ENCODE measurements at places on chromosomes 12 and 14.

- no peak for DNase-seq
These were observed 1.4 kb downstream of the MEG3 start for GRCh38 chr14:100827101-100828021.

GRCh38 chr12:57518920-57519795, 1.2 kb downstream of the DDIT3 start:
- DNase-seq: no peak

DNA sequence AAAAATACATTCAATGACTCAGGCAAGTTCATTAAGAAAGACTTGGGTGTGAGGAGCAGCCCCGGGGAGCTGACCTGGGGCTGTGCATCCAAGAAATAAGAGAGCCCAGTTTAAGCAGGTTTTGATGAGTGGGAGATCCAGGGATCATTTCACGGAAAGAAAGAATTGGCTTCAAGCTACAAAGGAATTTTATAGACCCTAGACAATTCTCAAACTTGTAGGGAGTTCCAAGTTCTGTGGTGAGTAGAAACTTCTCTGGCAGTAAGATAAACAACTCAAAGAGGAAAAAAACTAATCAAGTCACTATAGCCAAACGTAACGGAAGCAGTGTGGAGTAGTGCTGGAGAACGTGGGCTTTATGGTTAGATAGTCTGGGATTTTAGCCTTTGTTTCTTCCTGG, 175.7 kb upstream of the DDHD1 start:
- no peak for DNase-seq

DNA sequence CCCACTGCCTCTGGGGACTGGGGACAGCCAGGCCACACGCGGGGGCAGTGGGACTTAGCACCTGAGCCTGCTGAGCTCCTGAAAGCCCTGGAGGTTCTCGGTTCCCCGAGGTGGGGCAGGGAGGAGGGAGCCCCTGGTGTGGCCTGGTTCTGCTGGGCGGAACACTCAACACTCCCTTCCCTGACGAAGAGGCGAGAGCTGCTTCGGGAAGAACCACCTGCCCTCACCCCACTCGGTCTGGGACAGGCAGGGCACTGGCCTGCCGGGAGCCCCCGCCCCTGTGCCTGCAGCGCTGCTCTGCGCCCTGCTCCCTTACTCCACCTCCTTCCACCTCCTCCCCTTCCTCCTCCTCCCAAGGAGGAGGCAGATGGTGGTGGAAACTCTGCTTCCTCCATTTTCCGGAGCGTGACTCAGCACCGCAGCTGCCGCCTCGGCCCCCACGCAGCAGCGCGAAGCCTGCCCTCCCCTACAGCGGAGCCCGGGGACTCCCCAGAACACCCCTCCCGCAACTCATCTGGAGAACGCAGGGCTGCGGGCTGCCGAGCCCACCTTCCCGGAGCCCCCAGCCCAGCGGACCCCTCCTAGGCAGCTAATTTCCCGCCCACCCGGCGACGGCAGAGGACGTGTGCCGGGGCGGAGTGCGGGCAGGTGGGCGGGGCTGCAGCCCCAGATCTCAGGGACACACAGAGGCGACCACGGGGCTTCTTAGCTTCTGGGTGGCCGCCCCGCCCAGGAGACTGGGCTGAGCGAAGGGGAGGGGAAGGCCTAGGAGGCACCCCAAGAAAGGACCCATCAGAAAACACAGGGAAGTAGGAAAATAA, 11.7 kb upstream of the INF2 start:
- peak; percentile 57 for DNase-seq

- DNase-seq: peak; percentile 31
These were observed at the start of gene C1R for GRCh38 chr12:7092229-7092985. Gene C1R (minus strand): TSS chr12:7092445. CDS start chr12:7092388, 57 bp downstream.

GRCh38 chr12:120041386-120042231, 52.6 kb downstream of the BICDL1 start:
- DNase-seq: no peak

GRCh38 chr14:70350078-70350477, 9.4 kb downstream of the COX16 start:
- no peak for DNase-seq

- no peak for DNase-seq
These were observed 338.9 kb downstream of the C12orf50 start for GRCh38 chr12:87690236-87690810.

DNA sequence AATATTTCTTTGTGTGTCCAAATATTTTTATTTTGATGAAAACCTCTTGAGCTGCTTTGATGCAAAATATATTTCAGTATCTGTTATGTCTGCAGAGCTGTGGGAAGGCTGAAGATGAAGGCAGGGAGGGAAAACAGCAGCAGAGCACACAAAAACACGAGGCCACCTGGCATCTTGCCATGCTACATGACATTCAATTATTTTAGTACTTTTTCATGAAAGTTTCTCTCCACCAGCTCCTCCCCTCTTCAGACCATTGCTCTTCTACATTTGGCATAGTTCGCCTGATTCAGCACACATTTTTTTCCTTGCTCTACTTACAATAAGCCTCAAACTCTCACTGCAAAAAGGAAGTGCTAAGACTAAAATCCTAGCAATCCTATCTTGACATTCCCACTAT, 4.6 kb upstream of the ALX1 start:
- no peak for DNase-seq

DNA sequence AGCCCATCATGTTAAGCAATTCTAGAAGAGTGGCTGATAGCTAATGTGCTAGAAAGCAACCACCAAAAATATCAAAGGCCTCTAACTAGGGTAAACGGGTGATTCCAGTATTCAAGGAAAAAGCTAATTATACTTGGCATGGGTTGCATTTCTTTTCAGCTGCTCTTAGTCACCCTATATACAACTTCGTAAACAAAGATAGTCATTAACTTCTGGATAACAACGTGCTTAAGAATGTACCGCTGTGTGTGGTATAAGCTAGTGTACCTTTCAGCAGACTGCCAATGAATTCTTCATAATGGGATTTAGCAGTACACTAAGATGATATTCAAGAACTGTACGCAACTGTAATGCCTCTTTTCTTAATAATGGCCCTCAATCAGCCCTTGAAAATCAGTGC, 42.2 kb upstream of the SLC6A13 start:
- DNase-seq: no peak

GRCh38 chr12:130929363-130929762, 24.3 kb upstream of the ADGRD1 start:
- DNase-seq: no peak

DNA sequence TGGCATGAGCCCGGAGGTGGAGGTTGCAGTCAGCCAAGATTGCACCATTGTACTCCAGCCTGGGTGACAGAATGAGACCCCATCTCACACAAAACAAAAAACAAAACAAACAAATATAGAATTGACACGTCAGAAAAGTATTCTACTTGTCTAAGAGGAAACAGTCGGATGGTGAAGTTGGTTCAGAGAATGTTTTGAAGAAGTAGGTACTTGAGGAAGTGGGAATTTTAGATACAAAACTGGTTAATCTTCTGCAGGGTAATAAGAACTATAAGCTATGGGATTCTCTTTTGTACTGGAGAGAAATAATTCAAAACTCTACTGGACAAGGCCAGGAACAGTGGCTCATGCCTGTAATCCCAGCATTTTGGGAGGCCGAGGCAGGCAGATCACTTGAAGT, 14.6 kb upstream of the TCTN1 start:
- no peak for DNase-seq

DNA sequence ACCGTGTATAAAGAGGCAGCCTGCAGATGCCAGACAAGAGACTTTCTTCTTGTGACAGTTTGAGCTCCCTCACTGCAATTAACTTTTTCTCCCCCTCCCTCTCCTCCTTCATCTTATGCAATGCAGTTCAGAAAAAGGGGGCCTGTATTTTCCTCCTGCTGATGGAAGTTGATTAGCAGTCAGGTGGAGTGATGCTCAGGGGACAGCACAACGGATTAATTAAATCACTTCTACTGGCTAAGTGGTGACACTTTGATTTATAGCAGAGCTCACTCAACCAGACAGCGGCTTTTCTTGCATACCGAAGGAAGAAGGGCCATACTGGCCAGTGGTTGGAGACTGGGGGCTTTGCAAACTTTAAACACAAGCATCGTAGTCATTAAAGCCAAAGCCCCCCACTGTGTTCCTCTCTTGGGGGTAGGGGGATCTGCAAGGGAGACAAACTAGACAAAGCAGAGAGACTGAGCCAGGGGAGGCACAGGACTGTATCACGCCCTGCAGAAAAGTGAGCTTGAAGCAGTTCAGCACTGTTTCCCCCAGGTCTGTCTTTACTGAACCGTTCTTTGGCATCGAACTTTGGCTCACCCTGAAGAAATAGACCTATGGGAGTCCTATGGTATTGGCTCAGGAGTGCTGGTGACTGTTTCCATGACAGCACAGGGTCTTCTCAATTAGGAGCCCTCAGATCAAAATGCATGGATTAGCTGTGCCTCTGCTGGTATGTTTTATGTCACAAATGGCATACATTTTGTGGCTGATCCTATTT, 47.7 kb downstream of the SPRING1 start:
- DNase-seq: no peak

DNA sequence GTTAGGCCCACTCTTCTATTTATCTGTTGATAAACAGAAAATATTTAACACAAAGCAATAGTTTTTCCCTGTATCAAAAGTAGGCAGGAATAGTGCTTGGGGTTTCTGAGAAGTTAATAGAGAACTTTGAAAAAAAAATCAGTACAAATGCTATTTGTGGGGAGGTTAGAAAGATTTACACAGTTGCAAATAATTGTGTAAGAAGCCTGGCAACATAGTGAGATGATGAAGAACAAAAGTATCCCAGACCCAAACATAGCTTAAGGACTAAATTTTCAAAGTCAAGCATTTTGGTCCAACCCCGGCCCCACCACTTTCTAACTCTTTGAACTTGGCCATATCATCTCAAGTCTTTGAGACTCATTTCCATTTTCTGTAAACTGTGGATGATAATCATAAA, 687.5 kb upstream of the TMEM132C start:
- DNase-seq: no peak

DNA sequence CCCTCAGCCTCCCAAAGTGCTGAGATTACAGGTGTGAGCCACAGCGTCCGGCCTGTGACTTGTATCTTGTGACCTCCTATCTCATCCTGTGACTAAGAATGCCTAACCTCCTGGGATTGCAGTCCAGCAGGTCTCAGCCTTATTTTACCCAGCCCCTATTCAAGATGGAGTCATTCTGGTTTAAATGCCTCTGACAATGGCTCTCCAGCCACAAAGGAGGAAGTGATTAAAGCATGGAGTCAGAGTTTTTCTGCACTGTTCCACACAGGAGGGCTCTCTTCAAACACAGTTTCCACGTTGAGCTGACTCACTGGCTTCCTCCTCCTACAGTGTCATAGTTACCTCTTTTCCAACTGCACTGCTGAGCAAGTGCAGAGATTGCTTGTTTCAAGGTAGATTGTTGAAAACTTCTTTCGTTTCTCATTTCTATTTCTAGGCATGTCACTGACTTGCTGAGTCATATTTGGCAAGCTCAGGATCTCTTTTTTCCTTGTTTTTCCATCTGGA, 383.8 kb downstream of the PCNX1 start:
- DNase-seq: no peak

GRCh38 chr12:53195516-53196420, 11.3 kb downstream of the ITGB7 start:
- DNase-seq: no peak

GRCh38 chr14:94088516-94088915, 7.4 kb downstream of the IFI27L1 start:
- DNase-seq: no peak

- no peak for DNase-seq
These were observed 57.8 kb downstream of the CCDC92 start for GRCh38 chr12:123914726-123915333.

DNA sequence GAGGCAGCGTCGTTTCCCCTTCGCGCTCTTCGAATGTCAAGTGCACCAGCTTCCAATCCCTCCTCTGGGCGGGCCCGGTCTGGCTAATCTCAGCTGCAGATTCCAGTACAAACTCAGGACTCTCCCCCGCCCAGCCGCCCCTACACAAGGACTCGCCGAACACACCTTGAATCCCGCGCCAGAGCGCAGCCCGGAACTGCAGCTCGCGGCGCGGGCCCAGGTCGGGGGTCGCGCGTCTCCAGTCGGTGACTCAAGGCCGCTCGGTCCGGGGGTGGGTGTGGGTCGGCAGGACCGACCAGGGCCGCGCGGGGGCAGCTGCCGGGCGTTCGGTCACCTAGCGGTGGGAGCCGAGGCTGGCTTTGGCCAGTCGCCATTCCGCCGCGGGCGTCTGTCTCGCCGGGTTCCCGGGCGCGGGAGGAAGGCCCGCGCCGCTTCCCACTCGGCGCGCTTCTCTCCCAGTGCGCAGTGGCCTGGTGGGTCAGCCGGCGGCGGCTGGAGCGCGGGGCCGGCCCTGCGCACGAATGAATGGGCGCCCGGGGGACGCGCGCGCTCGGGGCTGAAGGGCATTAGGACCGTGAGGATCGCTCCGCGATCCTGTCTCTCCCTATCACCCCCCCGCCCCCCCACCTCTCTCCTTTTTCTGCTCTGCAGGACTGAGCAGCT, at the start of gene GALNT16:
Gene GALNT16, plus strand, starts transcription at position 632 of the 663 bp plus-strand sequence. CDS start 133 bp downstream, outside the sequence.
- DNase-seq: no peak

DNA sequence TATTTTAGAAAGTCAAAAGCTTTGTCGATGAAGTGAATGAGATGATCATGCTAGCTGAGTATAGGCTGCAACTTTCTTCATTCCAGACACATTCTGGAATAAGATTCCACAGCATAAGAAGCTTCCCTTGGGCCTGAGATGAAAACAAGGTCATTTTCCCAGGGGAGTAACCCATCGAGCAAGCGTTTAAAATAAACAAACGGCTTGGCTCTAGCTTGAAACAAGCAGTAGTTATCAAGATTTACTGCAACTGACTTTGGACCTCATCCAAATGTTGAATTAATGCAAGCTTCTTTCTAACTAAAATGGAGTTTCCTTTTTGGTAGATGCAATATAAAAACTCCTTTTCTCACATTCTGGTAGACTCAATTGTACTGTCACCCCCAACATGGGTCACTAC, 23.0 kb downstream of the KCNJ8 start:
- DNase-seq: no peak

DNA sequence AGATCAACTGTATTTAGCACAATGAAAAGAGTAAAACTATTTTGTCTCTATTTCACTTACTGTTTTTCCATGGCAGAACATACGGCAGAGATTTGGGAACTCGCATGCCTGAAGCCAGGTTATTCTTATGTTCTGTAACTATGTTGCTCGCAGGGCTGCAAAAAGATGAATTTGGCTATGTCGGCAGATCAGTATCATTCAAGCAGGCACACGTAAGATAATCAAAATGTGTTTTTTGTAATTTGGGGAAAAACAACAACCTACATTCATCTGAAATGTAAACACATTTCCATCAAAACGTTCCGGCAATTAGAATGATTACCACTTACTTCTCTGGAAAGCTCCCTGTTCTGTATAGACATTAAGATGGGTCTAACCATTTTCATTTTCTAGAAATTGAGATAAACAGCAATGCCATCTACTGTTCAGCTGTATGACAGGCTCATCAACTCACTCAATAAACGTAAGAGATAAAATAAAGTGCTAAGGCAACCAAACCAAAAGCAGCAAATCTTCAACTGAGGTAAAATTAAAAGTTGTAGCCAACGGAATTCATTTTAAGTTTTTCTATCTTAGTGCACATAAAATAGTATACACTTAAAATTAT, 13.0 kb downstream of the GTSF1 start:
- DNase-seq: no peak

- no peak for DNase-seq
These were observed 199.6 kb upstream of the CNOT2 start for GRCh38 chr12:70043490-70044138.

- DNase-seq: no peak
These were observed 1.7 kb upstream of the FGD4 start for GRCh38 chr12:32397696-32398095.

- no peak for DNase-seq
These were observed 38.2 kb upstream of the INF2 start for GRCh38 chr14:104650981-104651875.
